ENCODE measurements at places on chromosomes 7 and 10.

DNA sequence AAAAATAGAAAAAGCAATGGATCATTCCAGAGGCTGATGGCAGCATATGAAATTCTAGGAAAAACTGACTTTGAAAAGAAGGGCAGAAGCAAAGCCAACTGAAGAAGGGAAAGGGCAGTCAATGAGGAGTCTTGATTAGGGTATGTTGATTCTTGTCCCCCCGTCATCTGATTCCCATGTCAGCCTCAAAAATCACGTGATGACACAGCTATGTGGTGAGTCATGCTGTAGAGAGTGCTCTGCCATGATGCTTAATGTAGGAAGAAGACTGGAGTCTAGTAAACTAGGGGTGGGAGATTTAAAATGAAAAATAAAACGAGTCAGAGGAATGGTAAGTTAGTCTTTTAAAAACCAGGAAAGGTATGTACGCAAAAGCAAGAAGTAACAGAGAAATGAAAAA lies 3.9 kb upstream of the POU6F2 start:
- no peak for DNase-seq

GRCh38 chr7:21886396-21886795 lies 59.3 kb downstream of the CDCA7L start:
- no peak for DNase-seq

GRCh38 chr10:98511876-98512275 lies 65.1 kb upstream of the HPS1 start:
- no peak for DNase-seq

- DNase-seq, result no peak
These were observed 70.1 kb downstream of the IMMP2L start for GRCh38 chr7:111492234-111492633.

GRCh38 chr10:29798921-29799690 lies 164.3 kb upstream of the SVIL start:
- DNase-seq, result no peak
